ENCODE measurements at places on chromosomes 11 and 22.

DNA sequence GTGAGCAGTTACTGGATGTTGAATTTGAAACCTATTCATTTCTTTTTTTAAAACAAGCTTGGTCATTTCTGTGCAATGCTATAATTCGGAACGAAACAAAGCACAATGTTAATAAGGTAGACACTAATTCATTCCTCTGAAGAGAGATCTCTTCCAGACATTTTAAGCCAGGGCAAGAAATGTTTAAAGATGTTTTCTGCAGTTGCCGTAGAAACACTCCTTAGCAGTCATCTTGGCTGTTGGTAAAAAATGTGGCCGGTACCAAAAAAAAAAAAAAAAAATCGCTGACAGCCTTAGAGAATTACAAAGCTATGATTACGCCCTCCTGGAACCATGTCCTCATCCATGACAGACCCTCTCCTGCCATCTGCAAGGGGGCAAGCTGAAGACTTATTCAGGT, 66.4 kb upstream of the TTC12 start:
- no peak for DNase-seq

- DNase-seq = no peak
These were observed 89.6 kb downstream of the CSNK2A3 start for GRCh38 chr11:11263238-11264005.

- DNase-seq = no peak
These were observed 265.7 kb downstream of the OR4C45 start for GRCh38 chr11:50298182-50298988.

GRCh38 chr11:63940786-63941185, 2.0 kb downstream of the NAA40 start:
- no peak for DNase-seq

GRCh38 chr11:110356762-110357671, 60.6 kb upstream of the RDX start:
- DNase-seq = no peak

GRCh38 chr11:17388609-17389210, at the start of gene KCNJ11:
Gene KCNJ11 (minus strand): TSS chr11:17388659. CDS start chr11:17388091, 568 bp downstream.
- DNase-seq = no peak

- DNase-seq = no peak
These were observed 16.1 kb downstream of the BIK start for GRCh38 chr22:43126501-43127165.

GRCh38 chr11:72736452-72737069, 15.6 kb downstream of the ARAP1 start:
- DNase-seq = peak; percentile 82

DNA sequence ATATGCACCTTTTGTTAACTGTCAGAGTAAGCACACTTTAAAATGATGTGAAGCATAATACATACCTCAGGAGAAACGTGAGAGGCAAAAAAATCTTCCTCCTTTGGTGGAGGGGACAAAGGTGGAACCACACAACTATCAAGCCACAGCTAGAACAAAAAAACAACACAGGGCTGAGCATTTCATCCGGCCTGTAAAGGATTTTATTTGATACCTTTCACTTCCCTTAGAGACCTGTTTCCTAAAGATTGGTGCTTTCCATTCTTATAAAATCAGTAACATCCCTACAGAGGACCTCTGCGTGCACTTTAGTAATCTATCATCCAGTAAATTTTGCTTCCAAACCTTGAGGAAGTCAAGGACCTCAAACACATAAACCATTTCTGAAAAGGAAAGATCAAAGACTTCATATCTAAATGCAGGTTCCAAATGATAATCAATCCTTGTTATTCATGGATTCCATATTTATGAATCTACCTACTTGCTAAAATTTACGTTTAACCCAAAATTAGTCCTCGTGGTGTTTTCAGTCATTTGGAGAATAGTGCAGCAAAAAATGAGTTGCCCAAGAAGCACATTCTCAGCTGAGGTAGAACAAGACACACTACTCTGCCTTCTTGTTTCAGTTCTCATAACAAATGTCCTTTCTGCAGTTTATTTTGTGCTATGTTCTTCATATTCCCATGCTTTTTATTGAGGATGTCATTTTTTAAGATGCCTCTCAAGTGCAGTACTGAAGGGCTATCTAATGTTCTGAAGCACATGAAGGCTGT, 22.7 kb downstream of the ARFGAP3 start:
- no peak for DNase-seq

DNA sequence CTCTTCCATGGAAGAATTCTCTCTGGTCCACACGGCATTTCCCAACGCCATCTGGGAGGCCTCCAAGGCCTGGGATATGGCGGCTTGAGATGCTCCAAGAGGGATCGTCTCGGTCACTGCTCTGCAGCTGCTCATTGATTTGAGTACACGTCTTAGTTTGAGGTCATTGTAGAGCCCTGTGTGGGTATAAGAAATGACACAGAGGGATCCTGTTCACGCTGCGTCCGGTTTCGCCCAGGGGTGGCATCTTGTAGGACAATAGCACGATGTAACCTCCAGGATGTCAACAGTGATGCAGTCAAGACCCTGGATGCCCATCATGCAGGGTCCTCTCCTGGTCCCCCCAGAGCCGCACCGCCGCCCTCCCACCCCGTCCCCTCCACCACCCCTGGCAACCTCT, 564.6 kb downstream of the BRD1 start:
- DNase-seq = no peak

- no peak for DNase-seq
These were observed 21.1 kb upstream of the UPK3A start for GRCh38 chr22:45263463-45264269.
